Heart left ventricle (tissue), 16 donors: ENCODE measurements at places on chromosomes 2 and 18. TPM values are rescaled to one million over a fixed set of nuclear protein-coding genes. Genes with fewer than 3 reads are reported as not detected.

GRCh38 chr18:62736077-62736855 lies 20.9 kb downstream of the PHLPP1 start:
- no peak for DNase-seq

DNA sequence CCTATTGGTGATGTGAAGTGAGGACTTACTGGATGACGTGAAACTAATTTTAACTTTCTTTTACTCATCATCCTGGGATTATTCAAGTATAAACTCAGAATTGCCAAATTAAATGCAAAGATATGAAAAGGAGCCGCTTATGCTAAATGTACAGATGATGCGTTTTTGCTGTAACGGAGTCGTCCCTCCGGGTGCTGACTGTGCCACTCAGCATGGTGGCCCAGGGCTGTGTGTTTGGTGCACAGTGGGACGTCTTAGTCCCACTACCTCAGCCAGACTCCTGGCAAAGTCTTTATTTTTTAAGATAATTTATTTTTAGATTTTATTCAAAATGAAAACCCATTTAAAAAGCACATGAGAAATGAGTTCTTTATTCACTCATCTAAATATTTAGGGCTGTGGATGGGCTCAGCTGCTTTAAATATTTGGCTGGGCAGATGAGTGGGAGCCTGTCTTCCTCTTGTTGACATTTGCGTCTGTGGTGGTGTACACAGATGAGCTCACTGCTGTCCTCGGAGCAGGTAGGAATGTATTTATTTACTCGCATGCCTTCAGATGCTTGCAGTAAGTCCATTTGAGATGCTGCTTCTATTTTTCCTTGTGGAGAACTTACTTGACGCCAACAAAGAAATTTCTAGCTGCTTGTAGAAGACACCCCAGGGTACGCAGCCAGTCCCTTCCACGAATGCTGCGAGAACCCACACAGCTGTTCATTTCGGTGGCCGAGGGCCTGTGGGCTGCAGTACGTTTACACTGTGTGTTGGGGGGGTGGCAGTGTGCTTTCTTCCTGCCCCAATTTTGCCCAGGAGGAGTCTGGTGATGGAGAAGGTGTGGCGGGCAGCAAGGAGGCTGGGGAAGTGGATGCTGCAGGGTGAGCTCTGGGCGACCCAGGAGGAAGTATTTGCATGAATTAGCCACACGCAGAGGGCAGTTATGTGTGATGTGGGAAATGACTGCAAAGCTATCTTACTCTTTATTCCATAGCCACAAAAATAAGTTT lies 105.0 kb downstream of the AGAP1 start:
- no peak for DNase-seq

- DNase-seq = no peak
These were observed 131.6 kb downstream of the RNF144A start for GRCh38 chr2:7048762-7049294.

Gene DSG1
- not detected for polyA plus RNA-seq

Gene TUBA3D
- polyA plus RNA-seq = 831 TPM
